Sigmoid colon (tissue), 7 donors: ENCODE measurements at places on chromosomes 16 and 17. TPM values are rescaled to one million over a fixed set of nuclear protein-coding genes. Genes with fewer than 3 reads are reported as not detected.
A peak's percentile ranks its signal among the peaks of the same experiment; 100 is the strongest.

Gene MT3
- total RNA-seq, result not detected

Gene TPPP3
- total RNA-seq, result 14.3 TPM

Gene ZFPM1
- total RNA-seq, result 0.27 TPM

Gene FOXC2
- total RNA-seq, result 0.49 TPM

Gene MMD
- 33.5 TPM for total RNA-seq

Gene CARD14
- total RNA-seq, result not detected

Gene PMFBP1
- total RNA-seq, result not detected

DNA sequence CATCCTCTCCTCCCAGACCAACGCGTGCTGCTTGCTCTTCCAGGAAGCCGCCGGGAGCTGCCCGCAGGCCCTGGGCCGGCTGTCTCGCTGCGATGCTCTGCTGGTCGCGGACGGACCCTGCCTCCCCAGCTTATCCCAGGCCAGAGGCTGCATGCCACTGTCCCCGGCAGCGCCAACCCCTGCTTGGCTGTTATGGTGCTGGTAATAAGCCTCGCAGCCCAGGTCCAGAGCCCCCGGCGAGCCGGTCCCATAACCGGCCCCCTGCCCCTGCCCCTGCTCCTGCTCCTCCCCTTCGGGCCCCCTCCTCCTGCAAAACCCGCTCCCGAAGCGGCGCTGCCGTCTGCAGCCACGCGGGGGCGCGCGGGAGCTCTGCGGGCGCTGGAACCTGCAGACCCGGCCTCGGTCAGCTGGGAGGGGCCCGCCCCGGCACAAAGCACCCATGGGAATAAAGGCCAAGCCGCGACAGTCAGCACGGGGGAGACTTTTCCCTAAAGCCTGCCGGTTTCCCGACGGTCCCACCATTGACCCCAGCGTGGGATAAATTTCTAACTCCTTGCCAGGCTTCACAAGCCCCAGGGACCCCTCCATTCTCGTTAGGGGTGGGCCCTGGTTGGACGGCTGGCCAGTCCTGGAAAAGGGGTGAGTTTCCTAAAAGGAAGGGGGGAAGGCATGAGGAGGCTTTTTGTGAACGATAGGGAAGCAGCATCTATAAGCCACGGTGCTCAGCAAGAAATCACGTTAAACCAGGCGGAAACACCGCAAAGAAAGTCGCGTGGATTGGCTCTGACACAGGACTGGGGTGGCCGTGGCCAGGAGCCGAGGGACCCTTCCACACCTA is 11.2 kb downstream of the ENPP7 start:
- peak; percentile 73 for DNase-seq

DNA sequence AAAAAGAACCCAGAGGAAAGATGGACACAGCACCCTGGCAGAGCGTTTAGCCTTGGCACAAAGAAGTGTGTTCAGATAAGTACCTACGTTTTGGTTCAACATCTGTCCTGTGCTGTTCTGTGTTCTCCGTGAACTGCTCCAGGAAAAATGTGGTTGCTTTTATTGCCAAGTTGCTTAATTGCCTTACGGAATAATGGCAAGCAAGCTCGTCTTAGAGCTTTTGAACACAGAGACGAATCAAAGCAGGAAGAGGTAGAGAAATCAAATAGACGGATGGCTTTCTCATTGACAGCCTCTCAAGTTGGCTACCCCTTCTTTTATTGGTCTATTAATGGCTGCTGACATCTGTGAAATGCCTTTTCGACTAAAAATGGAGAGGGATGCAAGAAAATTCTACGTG is 911.1 kb upstream of the EEF2KMT start:
- no peak for DNase-seq

GRCh38 chr17:4487820-4488716 is 10.6 kb upstream of the SPNS2 start:
- DNase-seq, result no peak

DNA sequence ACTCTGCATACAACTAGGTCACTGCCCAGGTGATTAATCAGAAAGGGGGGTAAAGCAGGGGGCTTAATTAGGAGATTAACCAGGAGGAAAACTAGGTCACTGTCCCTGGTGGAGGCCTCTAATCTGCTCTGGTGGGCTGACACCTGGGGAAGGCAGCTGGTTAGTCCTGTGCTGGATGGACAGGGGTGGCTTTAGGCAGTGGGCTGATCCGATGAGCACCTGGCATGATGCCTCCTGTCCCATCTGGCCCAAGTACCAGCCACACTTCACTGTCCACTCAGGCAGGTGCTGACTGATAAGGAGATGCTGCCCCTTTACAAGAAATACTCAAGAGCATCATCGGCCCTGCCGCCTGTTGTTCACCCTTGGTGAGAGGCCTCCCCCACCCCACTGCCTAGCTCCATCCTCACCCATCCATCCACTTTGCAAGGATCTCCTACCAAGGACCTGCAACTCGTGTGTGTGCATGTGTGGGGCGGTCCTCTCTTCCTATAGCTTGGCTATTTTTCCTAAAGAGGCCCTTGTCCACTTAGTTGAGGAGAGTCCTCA is 13.8 kb upstream of the RCVRN start:
- no peak for DNase-seq

DNA sequence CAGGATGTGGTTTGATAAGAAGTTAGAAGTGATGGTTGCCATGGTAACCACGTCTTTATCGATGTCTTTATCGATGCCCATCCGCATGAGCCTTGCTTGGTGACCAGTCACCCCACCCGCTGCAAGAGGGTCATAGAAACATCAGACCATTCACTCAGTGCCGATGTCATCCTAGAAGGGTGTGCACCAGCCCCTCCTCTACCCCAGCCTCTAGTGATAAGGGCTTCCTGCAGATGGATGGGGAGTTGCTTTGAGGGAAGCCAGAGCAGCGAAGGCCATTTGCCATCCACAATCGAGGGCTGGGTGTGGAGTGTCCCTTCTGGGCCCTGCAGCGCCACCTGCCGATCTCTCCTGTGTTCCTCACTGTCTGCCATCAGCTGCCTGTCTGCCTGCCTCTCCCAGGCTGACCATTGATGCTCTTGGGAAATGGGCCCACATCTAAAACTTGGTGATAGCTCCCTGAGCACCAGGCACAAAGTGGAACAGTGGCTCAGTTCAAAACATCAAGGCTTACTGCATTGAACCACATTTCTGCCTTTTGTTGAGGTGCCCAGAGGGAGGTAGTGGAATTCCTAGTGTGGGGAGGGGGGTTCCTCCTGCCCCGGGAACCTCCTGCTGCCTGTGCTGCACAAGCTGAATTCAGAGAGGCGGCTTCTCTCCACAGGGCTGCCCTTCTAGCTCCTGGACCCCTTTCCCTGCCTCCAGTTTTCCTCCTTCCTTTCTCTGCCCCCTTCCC is 8.9 kb downstream of the CALB2 start:
- no peak for DNase-seq

DNA sequence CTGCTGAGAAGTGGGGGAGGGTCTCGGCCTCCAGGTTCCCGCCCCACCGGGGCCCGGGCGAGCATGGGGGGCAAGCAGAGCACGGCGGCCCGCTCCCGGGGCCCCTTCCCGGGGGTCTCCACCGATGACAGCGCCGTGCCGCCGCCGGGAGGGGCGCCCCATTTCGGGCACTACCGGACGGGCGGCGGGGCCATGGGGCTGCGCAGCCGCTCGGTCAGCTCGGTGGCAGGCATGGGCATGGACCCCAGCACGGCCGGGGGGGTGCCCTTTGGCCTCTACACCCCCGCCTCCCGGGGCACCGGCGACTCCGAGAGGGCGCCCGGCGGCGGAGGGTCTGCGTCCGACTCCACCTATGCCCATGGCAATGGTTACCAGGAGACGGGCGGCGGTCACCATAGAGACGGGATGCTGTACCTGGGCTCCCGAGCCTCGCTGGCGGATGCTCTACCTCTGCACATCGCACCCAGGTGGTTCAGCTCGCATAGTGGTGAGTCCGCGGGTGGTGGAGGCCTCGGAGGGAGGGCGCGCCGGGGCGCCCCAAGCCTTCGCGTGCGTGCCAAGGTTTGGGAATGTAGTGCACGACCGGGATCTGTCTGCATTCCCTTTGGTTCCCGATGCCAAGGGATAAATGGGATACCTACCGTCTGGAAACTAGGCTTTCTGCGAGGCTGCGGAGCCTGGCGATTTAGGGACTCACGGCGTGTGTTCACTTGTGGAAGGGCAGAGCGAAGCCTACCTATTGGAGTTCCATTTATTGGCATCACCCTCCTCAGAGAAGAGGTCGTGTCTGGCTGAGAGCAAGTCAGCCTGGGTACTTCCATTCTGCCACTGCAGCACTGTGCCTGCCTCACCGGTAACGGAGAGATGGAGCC is 1.0 kb downstream of the ZNRF1 start:
- peak; percentile 80 for DNase-seq

DNA sequence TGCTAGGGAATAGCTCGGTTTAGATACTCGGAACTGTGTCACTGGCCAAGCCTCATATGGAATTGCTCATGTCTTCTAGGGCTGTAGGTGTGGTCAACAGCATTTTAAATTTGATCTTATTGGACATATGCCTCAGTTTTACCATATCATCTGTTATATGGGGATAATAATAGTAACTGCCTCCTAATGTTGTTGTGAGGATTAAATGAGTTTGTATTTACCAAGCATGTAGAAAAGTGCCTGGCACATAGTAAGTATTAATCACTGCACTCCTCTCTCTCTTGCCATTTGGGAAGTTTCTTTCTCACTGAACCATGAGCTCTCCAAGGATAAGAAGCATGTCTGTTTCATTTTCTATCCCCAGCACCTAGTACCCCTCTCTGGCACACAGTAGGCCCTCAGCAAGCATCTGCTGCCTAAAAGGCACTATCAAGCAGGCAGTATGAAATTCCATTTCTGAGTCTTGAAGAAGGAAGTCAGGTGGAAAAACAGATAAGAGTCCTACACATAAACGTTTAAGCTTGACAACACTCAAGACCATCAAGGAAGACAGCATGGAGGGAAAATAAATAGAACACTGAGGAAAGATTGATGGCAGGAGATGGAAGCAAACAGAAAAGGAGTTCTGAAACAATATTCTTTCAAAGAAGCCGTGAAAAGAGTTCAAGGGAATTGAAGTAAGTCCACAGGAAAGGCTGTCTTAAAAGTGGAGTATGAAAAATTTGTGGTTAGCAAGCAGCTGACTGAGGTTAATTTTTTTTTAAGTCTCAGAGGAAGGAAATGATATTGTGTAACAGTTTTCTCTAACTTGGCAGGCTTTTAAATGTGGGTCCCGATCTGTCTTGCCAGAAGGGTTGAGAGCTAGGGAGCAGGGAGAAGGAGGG is 2.2 kb upstream of the ATP6V0A1 start:
- DNase-seq, result no peak

GRCh38 chr17:1109606-1110540 is 69.9 kb downstream of the ABR start:
- no peak for DNase-seq

DNA sequence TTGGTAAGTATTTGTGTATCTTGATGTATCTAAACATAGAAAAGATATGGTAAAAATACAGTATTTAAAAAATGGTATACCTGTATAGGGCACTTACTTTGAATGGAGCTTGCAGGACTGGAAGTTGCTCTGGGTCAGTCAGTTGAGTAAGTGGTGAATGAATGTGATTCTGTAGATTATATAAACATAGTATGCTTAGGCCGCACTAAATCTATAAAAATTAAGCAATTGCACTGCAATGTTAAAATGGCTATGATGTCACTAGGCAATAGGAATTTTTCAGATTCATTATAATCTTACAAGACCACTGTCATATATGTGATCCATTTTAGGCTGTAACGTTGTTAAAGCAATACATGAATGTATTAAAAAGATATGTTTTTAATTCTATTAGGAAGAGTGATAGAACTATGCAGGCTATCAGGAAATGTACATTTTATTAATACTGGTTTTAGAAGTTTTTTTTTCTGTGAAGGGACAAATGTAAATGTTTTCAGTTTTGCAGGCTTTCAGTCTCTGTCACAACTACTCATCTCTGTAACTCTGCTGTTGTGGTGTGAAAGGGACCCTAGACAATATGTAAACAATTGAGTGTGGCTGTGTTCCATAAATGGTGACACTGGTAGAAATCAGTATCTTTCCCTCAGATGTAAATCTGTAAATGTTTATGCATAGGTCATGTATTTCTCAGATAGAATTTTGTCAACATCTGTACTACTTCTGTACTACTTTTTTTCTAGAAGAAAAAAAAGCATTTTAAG is 10.5 kb downstream of the CBFB start:
- DNase-seq, result no peak

DNA sequence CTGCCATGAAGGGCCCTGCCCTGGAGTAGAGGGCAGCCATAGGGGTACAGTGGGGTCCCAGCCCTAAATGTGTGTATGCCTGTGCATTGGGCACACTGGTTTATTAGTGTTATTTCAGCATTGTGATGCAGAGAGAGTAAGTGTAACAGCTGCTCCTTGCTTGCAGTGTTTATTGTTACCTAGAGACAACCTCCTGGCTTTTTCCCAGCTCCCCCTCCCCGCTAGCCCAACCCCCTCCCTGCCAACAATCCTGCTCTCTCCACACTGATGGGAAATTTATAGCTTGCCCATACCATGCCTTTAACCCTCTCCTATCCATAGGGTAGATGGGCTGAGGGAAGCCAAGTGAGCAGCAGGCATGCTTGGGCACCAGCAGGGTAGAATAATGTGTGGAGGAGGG is 51.3 kb downstream of the NEUROD2 start:
- no peak for DNase-seq

- DNase-seq, result no peak
Observed at GRCh38 chr16:89401641-89402445, 88.5 kb downstream of the ANKRD11 start.

DNA sequence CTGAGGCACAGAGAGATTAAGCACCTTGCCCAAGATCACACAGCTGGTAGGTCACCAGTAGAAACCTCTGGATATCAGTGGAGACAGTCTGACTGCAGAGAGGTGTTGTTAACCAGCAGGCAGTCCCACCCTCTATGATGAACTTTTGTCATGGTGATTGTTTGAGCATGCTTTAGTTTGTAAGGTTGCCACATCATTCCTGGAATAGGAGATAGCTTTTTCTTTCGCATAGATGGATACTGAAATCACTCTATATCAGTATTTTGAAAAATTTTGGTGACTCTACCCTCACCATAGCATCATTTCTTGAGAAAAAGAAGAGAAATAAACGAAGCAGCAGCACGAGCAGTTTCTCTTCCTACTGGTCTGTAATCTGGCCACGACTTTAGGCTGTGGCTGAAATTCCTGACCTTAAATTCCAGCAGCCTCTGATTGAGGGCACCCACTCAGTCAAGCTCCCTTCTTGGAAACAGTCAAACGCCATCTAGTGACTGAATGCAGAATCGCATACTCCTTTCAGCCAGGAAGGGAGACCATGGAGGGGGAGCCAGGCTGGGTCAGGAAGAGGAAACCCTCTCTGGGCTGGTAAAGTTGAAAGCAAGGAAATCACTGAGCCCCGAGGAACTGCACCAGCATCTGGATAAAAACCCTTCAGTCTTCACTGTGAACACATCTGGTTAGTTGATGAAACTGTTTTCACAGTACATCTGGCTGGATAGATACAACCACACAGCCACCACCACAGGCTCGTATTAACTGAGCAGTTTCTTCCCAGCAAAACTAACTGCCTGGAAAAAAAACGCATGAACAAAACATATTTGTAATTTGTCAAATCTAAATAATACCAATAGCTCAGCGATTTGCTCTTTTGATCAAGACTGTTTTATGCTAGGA is 108.5 kb upstream of the XYLT1 start:
- DNase-seq, result peak; percentile 69

GRCh38 chr17:15278380-15278779 is 13.3 kb upstream of the PMP22 start:
- DNase-seq, result no peak

GRCh38 chr17:5840811-5841446 is 229.2 kb upstream of the WSCD1 start:
- no peak for DNase-seq

GRCh38 chr17:17447264-17447663 is 29.5 kb upstream of the MED9 start:
- no peak for DNase-seq

GRCh38 chr16:89911375-89911774 is 7.3 kb upstream of the MC1R start:
- peak; percentile 63 for DNase-seq
